ENCODE measurements at places on chromosomes 11 and 22. TPM values are rescaled to one million over a fixed set of nuclear protein-coding genes. Genes with fewer than 3 reads are reported as not detected.

DNA sequence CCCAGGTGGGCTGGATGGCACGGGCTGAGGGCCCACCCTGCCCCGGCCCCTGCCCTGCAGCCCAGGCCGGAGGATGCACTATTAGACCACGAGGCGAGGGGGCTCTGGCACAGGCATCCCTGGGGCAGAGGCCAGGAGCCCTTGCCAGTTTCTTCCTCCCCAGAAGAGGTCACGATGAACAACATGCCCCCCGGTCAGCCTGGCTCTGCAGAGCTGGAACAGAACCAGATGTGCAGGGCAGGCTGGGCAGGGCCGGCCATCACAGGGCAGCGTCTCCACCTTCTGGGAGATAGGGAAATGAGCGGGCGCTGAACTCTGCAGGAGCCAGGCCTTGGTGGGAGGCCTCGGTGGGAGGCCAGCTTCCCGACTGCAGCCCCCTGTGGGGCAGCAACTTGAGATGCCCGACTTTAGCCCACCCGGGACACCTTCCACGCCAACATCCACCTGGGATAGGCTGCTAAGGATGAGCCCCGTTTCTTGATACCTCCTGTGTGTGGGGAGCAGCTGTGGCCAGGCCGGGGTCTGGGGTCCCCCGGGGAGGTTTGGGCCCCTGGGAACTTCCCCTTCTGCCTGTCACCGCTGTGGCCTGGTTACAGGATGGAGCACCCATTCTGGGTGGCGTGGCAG lies 21.8 kb upstream of the GNB1L start:
- DNase-seq = no peak

DNA sequence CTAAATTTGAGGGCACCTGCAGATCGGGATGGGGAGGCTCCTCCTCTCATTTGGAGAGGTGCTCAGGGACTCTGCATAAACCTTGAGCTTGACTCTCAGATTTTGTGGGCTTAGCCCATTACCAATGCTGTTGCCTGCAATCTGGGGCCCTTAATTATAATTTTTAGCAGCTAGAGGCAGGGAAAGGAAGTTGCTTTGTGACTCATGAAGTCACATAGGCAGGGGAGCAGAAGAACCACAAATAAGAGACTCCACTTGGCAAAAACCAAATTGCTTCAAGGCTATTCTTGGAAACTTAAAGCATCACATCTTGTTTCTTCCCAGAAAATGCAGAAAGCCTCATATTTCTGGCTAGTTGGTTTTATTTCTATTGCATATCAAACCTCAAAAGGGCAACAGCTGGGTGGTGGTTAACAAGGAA lies 46.9 kb downstream of the MICAL2 start:
- no peak for DNase-seq

- no peak for DNase-seq
Observed at GRCh38 chr11:16410479-16410878, 54.1 kb upstream of the SOX6 start.

DNA sequence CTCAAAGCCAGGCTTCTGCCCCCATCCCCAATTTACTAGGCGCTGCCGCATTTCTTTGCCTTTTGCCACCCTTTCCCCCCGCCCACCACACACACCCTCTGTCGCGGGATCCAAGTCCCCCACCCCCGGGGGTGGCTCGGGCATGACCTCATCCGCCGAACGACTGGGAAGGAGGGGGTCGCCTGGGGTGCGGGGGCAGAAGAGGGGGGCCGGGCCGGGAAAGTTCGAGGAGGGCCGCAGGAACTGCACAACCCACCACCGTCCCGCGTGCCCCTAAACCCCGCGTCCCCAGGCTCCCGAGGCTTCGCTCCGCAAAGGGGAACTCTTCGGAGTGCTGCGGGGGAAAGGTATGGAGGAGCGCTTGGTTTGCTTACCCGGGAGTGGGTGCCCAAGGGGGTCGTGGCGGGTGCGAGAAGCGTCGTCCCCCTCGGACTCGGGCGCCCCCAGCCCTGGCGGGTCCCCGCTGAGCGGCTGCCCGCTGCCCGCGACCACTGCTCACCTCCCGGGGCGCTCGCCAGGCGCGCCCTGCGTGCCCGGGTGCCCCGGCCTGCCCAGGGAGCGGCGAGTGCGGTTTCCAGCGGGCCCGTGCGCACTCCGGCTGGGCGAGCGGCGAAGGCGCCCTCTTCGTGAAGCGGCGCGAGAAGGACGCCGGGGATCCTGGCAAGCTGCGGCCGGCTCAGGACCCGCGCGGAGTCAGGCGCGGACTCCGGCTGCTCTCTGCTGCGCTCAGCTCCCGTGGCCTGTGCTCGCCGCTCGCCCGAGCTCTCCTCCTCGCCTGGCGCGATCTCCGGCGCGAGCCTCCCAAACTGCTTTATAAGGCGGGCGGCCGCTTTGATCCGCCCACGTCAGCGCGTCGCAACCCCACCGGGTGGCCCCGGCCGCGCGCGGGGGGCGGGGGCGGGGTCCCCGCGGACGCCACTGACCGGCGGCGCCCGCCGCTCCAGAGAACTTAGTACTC lies 4.0 kb upstream of the WNT11 start:
- DNase-seq = no peak

BAIAP2L2 gene
- 0.13 TPM for total RNA-seq

- DNase-seq = no peak
Observed at GRCh38 chr11:35214792-35215193, 75.8 kb downstream of the CD44 start.

GRM5 gene
- not detected for total RNA-seq

GRCh38 chr22:33789690-33790253 lies 130.5 kb downstream of the LARGE1 start:
- no peak for DNase-seq

DNA sequence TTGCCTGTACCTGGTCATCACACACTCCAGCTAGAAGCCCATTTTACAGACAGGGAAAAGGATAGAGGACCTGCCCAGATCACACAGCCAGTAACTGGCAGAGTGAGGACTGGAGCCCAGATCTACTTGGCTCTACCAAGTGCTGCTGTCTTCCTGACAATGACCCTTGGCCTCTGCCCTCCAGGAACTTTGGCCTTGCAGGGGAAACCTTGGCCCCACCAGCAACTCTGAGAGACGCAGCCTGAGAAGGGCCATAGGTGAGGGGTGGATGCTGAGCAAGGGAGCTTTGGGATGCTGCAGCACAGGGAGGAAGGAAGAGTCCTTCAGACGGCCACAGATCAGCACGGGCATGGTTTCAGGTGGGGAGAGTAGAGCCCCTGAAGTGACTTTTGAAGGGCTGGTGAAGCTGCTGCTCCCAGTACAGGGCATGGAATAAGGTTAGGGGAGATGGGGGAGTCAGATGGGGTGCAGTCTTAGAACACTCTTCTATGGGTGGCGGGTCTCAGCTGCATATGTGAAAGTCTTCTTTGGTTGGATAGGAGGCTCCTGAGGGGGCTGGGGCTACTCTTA lies 2.0 kb upstream of the CAPN5 start:
- DNase-seq = no peak

SPON1 gene
- total RNA-seq = 12.5 TPM

DNA sequence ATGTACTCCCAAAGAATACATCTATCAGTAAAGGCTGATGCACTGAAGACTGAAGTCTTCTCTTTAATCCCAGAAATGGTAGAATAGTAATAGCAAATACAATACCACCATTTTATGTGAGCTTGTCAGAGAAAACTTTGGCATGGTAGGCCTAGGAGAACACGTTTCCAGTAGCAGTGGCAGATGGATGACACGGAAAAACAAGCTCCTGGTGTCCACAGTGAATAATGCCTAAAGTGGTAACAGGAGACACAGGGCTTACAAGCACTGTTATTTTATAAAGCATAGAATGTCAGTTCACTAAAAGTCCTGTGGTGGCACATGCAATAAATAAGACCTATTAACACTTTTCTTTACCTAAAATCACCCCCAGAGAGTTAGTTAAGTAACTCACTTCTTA lies 277.6 kb downstream of the TTC28 start:
- no peak for DNase-seq

DNA sequence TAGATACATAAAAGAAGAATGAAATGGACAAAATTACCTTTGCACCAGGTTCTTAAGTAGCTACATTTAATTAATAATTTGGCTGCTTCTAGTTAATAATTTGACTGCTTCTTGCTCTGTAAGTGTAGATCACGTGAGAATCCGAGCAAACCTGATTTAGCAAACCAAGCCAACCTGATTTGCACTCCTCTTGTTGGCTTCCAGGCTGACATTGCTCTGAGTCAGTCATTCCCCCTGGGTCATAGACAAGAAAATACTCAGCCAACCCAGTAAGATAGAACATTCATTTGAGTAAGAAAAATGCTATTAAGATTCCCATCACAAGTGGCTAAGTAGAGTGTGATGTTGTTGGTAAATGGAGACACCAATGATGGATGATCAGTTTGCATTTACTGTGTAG lies 304.1 kb downstream of the C11orf87 start:
- no peak for DNase-seq

DNA sequence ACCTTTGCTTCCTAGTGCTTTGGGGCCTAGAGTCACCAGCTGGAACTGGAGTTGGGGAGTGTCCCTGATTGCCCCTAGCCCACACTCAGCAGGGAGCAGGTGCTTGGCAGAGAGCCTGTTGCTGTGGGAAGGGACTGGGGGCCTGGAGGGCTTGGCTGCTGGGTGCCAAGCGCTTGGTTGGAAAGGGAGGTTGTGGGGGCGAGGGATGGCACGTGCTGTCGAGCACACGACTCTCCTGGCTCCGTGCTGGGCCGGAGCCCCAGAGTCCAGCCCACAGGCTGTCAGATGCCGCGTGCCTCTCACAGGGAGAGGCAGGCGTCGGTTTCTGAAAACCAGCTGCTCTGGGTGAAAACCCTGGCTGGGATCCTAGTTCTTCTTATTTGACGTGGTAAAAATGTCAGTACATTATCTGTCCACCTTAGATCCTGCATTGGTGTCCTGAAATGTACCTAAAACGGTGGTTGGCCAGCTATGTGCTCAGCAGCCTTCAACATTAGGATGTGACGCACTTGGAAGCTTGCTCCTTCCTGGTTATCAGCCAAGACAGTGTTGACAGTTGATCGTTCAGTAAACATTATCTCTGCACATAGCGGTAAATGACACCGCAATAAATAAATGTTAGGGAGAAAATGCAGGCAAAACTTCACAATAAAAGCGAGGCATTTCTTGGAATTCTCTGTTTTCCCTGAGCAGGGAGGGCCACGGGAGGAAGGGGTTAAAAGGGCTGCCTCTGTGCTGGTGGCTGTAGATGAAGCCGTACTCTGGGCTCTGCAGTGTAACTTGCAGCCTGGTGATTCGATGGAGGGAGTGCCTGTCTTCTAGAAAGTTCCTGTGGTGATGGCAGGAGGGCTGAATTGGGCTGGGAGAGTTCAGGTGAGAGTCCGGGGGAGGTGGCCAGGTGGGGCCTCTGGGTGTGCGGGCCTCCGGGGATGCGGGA lies 29.2 kb downstream of the GRAMD4 start:
- DNase-seq = no peak

DNA sequence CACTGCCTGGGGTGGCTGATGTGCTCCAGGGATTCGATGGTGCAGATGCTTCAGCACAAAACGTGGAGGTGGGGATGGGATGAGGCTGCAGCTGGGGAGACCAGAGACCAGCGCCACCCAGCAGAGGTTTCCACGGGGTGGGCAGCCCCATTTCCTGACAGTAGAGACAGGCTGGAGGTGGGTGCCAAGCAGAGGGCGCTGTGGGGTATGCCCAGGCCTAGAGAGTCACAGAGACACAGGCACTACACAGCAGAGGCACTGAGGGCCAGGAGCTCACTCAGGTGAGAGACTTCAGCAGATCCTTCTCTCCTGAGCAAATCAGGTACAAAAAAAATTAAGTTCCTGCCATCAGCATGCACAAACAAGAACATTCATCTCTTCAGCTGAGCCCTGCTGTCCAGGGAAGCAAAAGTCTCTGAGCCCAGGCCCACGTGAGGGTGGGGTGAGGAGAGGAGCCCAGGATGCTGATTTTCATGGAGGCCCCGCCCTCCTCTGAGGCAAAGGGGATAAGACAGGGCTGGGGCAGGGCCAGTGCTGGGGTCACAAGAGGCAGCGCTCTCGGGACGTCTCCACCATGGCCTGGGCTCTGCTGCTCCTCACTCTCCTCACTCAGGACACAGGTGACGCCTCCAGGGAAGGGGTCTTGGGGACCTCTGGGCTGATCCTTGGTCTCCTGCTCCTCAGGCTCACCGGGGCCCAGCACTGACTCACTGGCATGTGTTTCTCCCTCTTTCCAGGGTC lies 53.1 kb downstream of the GGTLC2 start:
- no peak for DNase-seq

DNA sequence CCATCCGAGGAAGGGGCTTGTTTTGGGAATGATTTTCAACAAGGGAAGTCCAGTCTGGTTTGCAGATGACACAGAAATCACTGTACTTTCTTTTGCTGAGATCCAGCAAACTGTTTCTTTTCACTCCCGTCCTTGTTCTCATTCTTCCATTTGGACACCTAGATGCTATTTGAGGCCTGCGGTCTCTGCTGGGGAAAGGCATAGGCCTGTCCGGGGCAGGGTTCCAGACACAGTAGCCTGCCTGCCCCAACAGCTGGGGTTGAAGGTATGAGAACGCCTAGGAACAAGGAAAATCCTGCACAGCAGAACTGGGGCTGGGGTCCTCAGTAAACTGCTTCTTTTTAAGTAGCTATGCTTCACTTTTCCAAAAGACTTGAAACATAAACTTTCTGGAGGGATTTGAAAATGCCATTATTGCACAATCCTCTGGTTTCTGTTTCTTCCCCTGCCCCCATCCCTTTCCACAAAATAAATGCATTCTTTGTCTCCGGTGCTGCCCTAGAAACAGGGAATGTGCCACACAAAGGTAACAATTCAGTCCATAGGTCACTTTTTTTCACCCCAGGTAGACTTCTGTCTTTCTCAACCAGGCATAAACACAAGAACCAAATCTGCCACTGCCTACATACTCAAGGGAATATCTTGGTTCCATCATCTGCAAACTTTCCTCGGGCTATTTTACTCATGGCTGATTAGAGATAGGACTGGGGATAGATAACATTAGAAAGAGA lies 174.8 kb upstream of the MTMR2 start:
- no peak for DNase-seq

OR8D1 gene
- total RNA-seq = not detected

OR4D10 gene
- total RNA-seq = not detected

SELENOM gene
- total RNA-seq = 1,400 TPM

TEX54 gene
- not detected for total RNA-seq

TEAD1 gene
- 307 TPM for total RNA-seq

ACR gene
- not detected for total RNA-seq

PATE4 gene
- not detected for total RNA-seq

MYRF gene
- 0.71 TPM for total RNA-seq

DNA sequence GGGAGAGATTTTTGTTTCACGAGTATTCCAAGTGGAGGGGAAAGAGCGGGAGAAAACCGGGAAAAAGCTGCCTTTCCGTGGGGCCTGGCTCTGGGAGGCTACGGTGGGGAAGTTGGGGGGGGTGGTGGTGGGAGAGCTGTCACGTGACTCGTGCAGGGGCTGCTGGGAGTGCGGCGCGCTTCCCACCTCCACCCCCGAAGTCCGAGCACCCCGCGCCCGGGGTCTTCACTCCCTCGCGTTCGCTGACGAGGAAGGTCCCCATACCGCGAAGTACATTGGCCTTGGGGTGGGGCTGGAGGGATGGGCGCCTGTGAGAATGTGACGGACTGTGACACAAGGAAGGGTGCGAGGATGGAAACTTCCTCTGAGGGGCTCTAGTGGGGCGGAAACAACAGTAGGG lies at the start of gene TEX12:
Gene TEX12, plus strand, starts transcription at position 228 of the 400 bp plus-strand sequence. CDS start 1,897 bp downstream, outside the sequence.
- DNase-seq = no peak

Data from esophagus muscularis mucosa (tissue), 4 donors.